NCI-H524 (cell line): ENCODE measurements at places on chromosomes 6 and 20.

DNA sequence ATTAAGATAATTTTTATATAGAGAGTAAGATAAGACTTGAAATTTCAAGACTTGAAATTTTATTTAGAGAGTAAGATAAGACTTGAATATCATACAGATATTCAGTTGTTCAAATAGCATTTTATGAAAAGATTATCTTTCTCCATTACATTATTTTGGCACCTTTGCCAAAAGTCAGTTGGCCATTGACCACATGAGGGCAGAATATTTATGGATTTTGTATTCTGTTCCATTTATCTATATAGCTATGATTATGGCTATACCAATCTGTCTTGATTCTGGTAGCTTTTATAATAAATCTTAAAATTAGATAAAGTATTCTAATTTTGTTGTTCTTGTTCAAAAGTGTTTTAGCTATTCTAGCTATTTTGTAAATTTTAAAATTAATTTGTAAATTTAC, 537.9 kb upstream of the GJE1 start:
- DNase-seq: peak; percentile 12

- DNase-seq: no peak
Measured at GRCh38 chr20:62233684-62234083, 4.6 kb upstream of the OSBPL2 start.

DNA sequence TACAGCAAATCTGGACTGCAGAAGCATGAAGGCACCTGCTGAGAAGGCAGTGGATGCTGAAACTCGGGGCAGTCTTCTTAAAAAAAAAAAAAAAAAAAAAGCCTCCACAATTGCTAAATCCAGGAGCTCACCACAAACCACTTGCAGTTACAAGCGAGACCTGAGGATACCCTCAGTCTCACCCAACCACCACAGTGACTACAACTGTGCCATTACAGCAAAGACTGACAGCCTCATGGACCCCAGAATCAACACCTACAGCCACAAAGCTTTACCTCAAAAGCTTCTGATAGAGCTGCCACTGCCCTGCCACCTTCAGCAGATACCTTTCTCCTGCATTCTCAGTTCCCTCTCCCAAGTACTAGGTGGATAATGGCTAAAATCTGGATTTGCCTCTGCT, 9.0 kb downstream of the COL21A1 start:
- DNase-seq: no peak

GRCh38 chr6:54717849-54718455, 128.6 kb upstream of the FAM83B start:
- peak; percentile 23 for DNase-seq

- DNase-seq: no peak
Measured at GRCh38 chr20:61263084-61263695, 11.1 kb downstream of the CDH4 start.

DNA sequence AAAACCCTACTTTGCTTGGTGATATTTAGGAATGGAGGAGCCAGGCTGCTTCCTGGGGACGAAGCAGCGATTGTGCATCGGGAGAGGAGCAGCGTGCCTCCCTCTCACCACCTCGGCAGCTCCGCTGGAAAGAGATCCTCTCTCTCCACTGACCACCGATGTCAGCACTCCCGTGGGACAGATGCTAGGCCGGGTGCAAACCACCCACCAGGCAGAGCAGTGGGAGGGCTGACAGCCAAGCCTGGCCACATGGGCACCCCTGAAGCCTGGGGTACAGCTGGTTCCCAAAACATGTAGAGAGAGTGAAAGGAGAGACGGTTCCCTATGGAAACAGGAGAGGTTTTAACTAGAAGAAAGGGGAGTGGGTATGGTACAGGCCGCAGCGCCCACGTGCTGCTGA, 220.0 kb downstream of the ANKRD60 start:
- DNase-seq: no peak

DNA sequence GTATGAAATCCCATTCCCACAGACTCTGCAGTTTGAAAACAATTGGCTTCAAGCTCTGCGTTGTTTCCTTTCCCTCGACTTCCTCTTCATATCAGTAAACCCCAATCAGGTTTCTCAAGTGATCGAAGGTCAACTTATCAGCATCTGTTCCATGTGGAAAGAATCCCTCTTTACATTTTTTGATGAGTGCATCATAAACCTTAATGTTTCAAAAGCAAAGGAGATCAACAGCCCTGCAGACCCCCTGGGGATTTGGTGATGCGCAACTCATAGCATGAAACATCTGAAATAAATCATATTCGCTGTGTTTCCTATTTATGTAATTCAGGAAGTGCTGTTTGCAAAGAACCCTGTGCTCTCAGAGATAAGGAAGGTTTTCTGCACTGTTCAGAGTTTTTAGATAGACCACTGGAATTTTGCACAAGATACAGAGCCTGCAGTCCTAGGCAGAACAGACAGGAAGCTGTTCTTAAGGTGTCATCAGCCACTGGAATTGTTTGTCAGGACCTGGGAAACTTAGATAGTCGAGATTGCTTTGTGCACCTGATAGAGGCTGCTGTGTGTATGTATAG, 216.0 kb downstream of the HIVEP2 start:
- DNase-seq: no peak

- DNase-seq: no peak
Measured at GRCh38 chr6:48403587-48403986, 292.6 kb upstream of the PTCHD4 start.

DNA sequence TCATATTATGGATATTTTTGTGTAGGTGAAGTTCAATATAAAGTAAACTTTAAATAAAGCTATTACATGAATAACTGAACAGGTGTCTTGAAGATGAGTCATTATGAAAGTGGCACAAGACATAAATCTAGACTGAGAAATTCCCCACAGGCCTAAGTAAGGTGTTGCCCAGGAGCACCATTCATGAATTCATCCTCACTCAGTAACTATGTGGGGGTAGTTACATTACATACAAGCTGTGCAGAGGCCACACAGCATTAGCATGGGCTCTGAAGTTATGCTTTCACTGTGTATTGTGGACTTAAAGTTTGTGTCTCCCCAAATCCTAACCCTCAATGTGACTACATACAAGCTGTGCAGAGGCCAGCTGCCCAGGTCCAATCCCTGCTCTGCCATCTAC, 65.9 kb downstream of the BCAS1 start:
- no peak for DNase-seq

GRCh38 chr6:18187701-18188100, 32.5 kb downstream of the KDM1B start:
- no peak for DNase-seq

DNA sequence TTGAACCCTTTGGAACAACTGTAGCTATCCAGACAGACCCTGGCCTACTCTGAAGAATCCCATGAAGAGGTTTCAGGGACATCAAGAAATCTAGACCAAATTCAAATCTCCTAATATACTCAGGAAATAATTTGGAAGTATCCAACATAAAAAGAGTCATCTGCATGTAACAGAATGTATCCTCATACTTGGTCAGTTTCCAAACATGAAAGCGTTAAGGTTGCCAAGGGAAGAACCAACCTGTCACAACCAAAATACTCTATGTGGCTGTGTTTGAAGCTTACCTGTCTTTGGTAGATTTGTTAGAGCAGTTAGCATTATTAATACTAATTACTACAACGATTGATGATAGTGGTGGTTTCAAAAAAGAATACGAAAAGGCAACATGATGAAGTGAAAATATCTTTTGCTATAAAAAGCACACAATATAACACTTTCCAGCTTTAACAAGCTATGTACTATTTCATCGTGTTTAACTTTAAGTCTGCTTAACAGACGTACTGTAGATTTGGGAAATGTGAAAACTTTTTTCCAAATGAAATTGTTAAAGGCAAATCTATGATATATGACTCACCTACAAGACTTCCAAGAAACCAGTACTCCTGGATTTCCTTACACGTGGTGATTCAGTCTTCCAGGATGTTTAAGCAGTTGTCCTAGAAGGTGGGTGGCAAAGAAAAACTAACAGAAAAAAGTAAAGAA, 46.6 kb upstream of the ENPP1 start:
- no peak for DNase-seq

DNA sequence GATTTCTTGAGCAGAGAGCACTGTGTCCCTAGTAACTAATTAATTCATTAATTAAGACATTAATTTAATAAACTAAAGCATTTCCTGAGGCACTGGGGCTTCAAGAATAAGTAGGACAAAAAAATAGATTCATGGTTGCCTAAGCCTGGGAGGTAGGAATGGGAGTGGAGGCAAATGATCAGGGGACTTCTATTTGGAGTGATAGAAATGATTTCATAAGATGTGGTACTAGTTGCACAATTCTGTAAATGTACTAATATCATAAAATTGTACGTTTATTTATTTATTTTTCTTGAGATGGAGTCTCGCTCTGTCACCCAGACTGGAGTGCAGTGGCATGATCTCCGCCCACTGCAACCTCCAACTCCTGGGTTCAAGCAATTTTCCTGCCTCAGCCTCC, 287.2 kb downstream of the KHDC1L start:
- DNase-seq: no peak

GRCh38 chr20:8527998-8528723, 396.1 kb downstream of the PLCB1 start:
- DNase-seq: no peak

DNA sequence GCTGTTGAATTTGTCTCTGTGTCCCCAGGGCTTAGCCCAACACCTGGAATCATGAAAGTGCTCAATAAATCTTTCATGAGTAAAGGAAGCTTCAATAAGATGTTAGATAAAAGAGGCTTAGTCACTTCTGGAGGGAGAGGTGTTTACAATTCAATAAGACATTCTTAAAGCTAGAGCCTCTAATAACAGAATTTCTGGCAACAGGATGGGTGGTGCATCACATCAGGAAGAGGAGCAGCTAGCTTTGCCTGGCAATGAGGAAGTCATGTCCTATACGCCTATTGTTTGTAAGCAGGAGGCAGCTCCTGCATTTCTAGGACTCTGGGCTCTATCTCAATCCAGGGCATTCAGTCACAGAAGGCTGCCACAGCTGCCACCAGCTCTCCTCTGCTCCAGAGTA, 638.5 kb downstream of the EPM2A start:
- no peak for DNase-seq

- no peak for DNase-seq
Measured at GRCh38 chr20:51861726-51862466, 59.6 kb upstream of the SALL4 start.

DNA sequence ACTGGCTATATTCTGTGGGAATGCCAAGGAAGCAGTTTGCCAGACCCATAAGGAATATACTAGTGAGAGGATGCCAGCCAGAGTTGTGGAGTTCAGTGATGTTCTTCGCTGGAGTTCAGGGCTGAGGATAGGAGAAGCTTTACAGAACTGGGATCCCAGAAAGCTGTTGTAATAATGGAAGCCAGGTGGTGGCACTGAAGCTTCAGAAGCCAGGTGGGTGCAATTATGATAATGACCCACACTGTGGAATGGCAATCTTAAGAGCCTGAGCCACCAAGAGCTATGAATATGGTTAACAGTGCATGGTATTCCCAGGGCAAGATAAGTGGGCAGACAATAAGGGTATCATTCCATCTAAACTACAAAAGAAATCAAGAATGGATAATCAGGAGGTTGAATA, 25.1 kb upstream of the ENPP1 start:
- DNase-seq: peak; percentile 55

DNA sequence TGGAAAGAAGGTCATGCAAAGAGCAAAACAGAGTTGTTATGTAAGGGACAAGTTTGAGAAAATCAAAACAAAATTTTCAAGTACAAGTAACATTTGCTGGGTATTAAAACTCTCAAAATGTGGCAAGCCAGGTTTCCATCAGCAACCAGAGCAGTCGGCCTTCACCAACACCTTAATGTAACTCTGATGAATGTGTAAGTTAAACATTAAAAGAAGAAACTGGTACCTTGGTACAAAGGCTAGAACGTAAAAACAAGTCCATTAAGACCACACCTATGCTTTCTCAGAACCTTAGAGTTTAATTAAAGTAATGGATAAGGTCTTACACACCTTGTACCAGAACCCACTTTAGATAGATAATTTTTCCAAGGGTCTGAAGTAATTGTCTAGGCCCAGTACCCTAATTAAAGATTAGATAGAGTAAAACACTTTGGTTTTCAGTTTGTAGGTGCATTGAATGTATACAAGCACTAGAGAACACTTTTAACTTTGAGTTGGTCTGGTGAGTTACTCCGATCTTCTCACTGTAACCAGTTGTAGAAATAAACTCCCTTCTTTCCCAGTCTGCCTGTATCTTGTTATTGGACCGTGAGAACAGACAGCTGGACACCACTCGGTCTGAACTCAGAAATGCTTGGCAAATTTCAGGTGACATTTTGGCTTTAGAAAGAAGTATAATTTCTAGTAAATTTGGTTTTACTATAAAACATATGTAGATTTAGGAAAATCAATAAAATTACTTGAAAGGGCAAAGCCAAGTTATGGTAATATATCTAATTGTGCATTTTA, 319.4 kb downstream of the HTR1B start:
- no peak for DNase-seq

GRCh38 chr6:152595499-152595898, 41.7 kb downstream of the SYNE1 start:
- DNase-seq: no peak

DNA sequence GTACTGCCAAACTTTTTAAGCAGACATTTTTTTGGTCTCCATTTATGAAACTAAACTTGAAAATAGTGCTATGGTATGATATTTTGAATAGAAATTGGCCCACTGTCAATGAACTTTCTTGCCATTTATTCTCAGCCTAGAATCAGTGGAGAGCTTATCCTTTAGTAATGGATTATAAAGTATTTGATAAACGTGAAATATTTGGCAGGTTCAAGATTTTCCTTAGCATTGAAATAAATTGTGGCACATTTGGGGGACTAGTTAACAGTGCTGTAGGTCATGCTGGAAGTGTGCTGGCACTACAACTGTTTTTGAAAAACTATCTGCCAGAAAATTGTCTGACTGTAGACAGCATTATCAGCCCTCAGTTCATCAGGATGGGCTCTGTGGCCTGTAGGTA, 2.1 kb downstream of the PRSS35 start:
- no peak for DNase-seq

DNA sequence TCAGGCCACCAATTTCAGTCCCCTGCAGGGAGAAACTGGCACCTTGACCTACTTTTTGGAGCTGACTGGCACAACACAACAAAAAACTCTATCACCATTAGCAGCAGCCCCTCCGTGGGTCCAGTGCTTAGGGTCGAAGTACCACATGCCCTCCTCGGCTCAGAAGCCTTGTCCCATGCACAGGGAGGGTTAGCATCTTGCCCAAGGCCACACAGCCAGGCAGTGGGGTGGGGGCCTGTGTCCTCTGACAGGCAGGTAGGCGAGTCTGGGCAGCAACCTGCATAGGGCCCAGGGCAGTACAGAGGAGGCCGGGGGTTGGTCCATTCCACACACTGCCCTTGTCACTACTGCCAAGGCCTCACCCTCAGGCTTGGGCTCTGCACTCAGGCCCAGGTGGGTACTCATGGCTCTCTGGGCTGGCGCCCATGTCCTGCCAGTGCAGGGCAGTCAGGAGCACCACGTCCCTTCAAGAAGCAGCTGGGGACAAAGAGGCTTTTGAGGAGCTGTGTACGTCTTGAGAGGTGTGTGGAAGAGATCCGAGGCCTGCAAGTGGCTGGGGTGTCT, 53.6 kb downstream of the PYGB start:
- DNase-seq: no peak

GRCh38 chr20:62796699-62797491, 622 bp downstream of the MRGBP start:
- no peak for DNase-seq
